AML-193 (cell line): ENCODE measurements at places on chromosomes 5 and 9.

- DNase-seq: no peak
These were observed 98.5 kb upstream of the SMARCA2 start for GRCh38 chr9:1916655-1917054.

DNA sequence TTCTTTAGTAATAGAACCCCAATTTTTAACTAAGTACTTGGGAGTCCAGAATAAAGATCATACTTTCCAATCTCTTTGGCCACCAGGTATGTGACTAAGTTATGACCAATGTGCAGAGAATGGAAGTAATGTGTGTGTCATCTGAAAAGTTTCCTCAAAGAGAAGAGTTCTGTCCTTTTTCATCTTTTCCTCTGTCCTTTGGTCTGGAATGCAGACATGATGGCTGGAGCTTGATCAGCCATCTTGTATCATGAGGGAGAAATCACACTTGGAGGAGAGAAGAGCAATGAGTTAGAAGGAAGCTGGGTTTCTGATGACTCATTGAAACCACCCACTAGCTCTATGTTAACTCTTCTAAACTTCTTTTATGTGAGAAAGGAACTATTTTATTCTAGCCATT is 5.5 kb upstream of the CPEB4 start:
- DNase-seq: no peak

GRCh38 chr9:17863213-17863883 is 284.5 kb downstream of the SH3GL2 start:
- DNase-seq: no peak

- DNase-seq: no peak
These were observed 15.8 kb downstream of the BTF3 start for GRCh38 chr5:73513996-73514395.

DNA sequence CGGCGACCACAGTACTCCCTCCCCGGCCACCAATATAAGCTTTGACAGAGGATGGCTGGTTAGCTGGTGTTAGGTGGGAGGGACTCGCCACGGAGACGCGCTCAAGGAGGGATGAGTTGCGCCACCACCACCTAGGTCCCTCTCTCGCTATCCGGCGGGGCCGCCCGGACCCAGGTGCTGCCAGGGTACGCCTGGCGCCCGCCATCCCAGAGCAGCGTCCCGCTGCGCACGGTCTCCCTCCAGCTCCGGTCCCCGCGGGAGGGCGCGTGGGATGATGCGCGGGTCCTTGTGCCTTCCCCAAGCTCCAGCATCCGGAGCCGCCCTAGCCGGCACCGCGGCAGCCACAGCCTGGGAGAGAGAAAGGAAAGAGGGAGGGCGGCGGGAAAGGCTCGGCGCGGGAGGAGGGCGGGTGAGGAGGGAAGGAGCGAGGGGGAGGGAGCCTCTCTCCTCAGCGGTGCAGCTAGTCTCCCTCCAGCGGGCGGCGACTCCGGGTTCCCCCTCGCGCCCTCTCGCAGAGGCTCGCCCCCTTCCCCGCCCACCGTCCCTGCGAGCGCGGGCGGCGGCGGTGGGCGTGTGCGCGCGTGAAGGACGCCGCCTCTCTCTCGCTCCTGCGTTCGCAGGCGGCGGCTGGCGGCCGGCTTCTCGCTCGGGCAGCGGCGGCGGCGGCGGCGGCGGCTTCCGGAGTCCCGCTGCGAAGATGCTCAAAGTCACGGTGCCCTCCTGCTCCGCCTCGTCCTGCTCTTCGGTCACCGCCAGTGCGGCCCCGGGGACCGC is at the start of gene CAMK4:
CAMK4 (plus strand) TSS at position 598 of the 774 bp plus-strand sequence; CDS start at position 698, 100 bp downstream.
- no peak for DNase-seq
